ENCODE measurements at places on chromosomes 2 and 18.

DNA sequence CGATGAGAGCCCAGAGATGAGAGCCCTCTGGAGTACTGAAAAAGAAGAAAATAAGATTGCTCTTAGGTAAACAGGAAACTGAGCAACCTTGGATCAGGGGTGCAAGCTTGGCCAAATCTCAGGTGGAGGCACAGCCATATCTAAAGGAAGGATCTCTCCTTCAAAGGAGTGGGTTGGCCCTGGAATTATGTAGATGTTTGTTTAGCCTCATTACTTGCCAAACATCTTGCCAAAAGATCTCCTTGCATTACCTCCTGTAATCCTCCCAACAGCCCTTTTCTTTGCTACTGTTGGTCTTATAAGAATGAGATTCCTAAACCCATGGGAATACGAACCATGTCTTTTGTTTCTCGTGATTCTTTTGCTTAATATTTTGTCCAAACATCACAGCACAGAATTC lies 332.6 kb upstream of the NCKAP5 start:
- DNase-seq: no peak

- no peak for DNase-seq
Observed at GRCh38 chr2:240467149-240467642, 31.7 kb downstream of the GPC1 start.

DNA sequence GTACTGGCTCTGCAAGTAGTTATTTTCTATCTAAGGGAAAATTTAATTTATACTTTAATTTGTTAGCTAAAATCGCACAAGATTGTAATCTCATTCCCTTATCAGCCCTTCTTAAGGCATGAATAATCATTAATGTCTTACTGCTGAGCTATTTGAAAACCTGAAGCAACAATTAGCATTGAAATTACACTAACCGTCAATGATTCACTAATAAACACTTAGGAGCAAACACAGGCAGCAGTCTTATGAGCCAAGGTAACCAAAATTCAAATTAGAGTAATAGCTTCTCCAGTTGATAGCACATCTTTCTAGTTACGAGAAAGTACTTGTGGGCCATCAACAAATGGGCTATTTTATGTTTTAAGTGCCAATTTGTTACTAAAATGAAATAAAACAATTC lies 1289.7 kb downstream of the LRP1B start:
- DNase-seq: no peak

GRCh38 chr2:241091201-241091600 lies 10.9 kb downstream of the MTERF4 start:
- no peak for DNase-seq

DNA sequence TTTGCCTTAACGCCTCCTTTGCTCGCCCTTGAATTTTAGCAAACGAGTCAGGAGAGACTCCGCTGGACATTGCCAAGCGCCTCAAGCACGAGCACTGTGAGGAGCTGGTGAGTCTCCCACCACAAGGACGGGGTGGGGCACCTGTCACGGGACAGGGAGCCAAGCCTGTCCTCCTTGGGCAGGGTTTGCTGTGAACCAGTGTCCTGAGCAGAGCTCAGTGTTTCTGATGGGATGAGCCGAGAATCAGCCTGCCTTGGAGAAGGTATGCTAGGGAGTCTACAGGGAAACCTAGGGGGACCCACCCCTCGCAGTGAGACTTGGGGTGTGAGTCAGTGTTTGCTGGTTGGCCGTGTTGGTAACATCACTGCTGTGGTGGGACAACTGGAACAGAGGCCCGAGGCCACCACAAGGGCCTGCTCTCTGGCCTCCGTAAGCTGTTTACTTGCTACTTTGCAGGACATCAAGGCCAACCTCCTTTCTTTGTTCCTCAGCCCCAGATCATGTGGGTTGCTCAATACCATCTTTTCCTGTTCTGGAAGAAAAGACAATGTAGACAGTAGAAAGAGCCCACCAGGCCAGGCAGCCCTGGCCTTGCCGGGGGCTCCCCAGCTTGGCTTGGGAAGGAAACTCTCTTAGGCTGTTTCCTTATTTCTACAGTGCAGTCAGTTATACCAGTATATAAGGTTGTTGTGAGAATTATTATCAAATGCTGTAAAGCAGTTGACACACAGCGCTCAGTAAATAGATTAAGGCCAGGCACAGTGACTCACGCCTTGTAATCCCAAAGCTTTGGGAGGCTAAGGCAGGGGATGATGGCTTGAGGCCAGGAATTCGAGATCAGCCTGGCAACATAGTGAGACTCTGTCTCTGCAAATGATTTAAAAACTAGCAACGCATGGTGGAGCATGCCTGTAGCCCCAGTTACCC lies 42.4 kb downstream of the ITGB1BP1 start:
- DNase-seq: no peak

- DNase-seq: no peak
Observed at GRCh38 chr2:237662671-237663093, 35.3 kb downstream of the LRRFIP1 start.

DNA sequence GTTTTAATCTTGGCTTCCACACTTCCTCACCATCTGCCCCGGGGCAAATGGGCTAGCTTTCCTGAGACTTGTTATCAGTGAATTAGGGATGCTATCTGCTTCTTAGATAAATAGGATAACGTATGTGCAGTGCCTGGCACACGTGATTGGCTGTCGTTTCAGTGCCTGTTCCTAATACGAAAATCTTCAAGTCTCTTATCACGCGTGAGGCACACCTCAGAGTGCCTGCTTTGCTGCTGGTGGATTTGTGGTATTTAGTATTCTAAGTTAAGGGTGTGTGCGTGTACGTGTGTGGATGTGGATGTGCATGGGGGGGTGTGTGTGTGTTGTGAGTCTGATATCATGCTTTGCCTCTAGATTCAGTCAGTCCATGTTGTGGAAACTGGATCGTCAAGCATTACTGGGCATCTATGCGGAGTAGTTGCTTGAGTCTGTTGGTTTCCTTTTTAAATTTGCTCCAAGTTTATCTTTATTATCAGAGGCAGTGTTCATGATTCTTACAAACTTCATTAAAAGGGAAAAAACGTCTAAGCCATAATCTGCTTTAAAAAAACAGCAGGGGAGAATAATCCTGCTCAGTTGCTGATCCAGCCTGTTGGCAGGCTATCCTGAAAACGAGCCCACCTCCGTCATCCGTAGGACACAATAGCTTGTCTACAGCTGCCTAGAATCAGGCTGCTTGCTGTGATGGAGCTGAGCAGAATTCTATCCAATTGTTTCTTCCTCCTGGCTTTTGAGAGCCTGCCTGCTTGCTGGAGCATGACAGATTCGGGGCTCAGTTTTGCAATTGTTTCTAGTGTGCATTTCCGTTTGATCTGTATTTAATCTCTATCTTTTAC lies 6.6 kb downstream of the SH3RF3 start:
- peak; percentile 48 for DNase-seq

DNA sequence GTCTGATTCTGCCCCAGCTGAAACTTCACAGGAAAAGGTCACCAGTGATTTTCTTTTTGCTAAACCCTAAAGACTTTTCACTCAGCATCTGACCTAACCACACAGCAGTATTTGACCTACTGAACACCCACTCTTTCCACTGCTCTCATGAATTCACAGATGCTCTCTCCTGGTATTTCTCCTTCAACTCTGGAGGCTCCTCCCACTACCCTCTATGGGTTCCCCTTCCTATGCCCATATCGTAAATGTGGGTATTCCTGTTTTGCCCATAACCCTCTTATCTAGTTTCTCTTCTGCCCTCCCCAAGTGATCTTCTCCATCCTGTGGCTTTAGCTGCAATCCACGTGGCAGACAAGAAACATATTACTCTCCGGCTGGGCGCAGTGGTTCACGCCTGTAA lies 7.6 kb downstream of the PLEKHM3 start:
- DNase-seq: no peak

DNA sequence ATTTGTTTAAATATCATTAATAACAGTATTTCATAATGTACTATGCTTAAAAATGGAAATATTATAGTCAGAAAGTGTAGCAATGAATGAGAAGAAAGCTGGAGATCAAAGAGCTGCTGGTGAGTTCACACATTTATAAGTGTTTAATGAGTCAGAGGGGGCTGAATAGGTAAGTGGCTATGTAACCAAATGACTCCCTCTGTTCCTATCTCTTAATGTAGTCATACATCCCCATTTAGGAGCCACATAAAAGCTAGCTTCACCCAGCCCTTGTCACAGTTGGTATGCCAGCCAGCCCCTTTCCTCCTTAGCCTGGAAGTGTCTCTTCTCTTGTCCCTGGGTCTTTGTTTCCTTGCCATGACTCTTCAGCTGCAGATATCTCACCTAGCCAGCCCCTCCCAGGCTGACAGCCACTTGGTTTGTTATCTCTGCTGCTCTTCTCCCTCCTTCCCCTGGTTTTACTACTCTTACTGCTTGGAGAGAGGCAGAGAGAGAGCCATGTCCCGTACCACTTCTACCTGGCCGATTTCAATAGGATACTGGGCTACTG lies 438.6 kb upstream of the HNMT start:
- DNase-seq: no peak

GRCh38 chr2:109089602-109090300 lies 39.3 kb upstream of the SH3RF3 start:
- no peak for DNase-seq

DNA sequence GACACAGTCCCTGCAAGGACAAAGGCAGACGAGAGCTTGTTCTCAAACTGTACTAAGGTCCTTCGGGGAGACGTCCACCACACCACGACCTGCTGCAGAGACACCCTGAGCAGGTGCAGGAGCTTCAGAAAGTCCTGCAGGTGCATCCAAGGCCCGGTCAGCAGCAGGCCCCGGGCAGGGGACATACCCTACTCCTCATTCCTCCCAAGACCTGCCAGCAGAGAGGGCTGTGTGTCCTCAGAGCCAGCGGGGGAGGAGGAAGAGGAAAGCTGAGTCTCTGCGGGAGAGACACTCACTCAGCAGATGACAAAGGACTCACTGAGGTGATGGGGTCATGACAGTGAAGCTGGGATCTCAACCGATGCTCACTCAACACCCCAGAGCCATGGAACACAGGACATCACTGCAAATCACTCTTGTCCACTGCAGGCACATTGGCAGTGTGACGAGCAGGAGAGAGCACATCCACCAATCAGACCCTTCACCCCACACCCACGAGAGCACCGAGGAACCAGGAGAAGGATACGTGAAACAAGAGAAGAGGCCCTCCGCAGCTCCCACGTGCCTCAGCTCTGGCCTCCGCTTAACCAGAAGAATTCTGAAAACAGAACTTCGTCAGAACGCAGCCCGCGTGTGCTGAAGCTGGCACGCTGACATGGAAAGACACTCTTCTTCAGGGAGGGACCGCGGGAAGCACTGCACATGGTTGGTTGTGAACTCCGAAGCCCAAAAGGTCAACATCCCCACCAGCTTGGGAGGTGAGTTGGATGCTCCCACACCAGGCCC lies 9.3 kb downstream of the HDAC4 start:
- no peak for DNase-seq

DNA sequence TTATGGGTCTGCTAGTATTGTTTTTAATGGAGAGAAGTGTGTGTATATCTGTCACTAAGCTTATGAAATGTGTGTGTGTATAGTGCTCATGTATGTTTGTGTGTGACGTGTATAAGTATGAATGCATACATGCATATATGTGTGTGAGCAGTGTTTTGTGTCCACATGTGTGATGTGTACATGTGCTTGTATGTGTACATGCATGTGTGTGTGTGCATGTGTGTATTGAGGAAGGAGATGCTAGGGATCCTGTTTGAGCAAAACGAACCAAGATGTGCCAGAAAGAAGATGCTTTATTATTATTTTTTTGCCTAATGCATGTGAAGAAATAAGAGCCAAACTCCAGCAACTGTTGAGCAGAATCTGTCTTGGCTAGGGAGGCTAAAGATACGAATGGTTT lies 301.3 kb upstream of the SKOR2 start:
- no peak for DNase-seq

GRCh38 chr18:8341481-8342230 lies 267.6 kb upstream of the RAB12 start:
- no peak for DNase-seq

DNA sequence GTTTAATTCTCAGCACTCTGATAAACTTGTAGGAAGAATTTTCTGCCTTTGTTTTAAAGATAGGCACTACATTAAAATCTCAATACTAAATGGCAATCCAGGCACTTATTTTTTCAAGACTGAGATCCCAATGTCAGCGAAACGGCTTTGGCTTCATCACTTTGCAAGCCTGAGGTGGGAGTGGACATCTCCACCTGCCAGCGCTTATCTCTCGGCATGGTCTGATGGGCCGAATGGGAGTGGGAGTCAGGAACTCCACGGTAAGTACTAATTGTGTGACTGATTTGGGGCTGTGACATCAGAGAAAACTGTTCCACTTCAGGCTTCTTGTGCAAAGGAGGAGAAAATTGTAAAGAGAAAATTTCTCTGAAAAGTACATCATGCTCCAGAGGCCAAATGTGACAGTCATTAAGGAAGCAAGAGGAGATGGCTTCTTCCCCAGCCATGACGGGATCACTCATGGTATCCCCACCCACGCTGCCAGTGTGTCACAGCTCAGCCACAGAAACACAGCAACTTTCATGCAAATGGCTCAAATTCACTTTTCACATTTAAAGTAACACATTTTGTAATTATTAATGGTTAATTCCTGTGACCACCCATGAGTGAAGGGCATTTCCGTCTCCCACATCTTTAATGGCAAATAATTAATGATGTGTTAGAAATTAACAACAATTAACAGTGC lies 385.5 kb upstream of the HNRNPA3 start:
- DNase-seq: no peak

GRCh38 chr2:29192526-29192925 lies 77.3 kb downstream of the CLIP4 start:
- DNase-seq: no peak

DNA sequence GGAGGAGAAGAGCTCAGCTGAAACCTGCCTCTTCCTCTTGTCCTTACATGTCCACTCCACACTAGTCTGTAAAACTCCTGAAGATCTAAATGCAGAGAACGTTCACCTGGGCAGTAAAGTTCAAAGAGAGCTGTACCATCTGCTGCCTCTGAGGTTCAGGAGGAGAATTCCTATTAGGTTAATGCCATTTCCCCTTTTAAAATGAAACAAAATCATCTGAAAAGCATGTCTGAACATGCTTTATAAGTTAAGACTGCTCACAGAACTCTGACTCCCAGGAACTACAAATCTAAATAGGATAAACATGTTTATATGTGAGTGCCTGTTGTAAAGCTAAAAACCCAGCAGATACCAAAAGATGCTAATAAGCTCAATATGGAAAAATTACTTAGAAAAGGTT lies 164.4 kb downstream of the AFF3 start:
- DNase-seq: no peak

GRCh38 chr2:136049991-136050920 lies 64.8 kb upstream of the DARS1 start:
- DNase-seq: no peak
